Spleen (tissue), 13 donors: ENCODE measurements at places on chromosomes 5 and 9.

DNA sequence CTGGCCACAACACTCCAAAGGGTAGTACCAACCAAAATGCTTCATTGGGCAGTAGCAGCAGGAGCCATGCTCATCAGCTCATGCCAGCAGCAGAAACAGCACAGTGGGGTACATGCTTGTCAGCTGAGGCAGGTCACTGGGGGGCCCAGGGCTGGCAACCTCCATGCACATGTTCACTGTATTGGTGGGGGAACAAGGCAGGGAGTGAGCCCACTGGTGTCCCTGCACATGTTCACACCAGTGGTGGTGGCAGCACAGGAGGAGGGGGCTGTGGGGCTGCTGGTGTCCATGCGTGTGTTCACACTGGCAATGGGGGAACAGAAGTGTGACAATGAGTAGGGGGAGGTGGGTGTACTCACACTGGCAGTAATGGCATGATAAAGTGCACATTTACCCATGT, 254.3 kb upstream of the KIF2A start:
- DNase-seq: no peak

DNA sequence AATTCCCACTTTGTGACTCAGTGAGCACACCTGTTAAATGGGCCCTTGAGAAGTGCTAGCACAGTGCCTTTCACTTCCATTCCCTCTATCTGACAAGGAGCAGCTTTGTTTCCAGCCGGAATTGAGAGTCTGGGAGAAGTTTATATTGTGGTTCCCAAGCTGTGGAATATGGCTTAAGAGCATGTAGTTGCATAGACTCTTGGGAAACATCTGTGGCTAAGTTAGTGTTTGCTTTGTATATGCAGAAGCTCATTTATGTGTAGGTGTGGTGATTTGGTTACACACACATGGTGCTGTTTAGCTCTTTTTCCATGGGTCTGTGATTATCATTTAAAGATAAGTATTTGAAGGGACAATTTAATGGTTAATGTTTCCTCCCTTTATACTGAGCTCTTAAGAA, 110.5 kb upstream of the HMHB1 start:
- DNase-seq: no peak

DNA sequence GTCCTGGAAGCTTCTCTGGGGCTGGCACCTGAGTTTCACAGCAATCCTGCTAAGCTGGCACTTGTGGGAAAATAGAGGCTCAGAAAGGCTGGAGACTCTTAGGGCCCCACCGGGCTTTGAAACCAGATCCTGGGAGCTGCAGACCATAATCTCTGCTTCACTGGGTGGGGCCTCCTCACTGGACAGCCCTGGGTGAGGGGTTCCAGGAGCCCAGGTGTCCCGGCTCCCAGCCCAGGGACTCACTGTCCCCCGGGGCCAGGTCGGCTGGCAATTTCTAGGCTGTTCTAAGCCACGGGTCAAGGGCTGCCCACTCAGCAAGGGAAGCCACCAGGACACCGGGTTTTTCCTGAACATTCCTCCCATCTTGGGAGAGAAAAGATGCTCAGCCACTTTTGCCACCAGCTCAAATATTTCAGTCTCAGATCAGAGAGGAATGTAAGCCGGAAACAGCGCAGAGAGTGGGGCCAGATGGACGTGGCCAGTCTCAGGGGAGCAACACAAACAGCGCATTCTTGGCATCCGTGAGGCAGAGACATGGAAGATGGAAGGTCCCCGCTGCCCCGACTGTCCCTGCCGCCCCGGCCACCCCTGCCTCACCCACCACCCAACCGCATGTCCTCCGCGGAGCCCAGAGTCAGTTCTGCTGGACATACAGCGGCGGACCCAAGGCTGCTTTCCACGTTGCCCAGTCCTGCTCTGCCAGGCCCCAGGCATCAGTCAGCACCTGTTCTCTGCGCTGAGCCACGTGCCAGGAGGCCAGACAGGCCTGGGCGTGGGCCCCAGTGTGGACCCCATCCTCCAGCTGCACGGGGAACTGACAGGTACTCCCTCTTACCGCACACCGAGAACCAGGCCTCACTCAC, 72.6 kb downstream of the VAV2 start:
- no peak for DNase-seq

DNA sequence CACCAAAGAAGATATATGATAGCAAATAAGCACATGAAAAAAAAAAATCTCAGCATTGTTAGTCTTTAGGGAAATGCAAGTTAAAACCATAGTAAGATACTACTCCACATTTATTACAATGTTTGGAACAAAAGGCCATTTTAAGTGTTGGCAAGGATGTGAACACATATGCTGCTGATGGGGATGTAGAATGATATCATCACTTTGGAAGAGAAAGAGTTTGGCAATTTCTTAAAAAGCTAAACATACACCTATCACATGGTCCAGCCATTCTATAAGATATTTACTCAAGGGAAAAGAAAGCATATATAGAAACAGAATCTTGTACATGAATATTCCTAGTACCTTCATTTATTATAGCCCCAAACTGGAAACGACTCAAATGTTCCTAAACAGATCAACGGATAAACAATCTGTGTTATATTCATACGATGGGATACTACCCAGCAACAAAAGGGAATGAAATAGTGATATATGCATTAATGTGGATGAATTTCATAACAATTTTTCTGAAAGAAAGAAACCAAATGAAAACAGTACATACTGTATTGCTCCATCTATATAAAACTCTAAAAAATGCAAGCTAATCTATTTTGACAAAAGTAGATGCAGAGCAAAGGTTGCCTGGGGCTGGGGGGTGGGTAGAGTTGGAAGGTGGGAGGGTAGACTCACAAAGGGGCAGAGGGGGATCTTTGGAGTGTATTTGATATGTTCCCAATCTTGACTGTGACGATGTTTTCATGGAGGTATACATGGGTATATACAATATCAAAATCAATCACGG, 45.7 kb upstream of the SMAD5 start:
- no peak for DNase-seq

DNA sequence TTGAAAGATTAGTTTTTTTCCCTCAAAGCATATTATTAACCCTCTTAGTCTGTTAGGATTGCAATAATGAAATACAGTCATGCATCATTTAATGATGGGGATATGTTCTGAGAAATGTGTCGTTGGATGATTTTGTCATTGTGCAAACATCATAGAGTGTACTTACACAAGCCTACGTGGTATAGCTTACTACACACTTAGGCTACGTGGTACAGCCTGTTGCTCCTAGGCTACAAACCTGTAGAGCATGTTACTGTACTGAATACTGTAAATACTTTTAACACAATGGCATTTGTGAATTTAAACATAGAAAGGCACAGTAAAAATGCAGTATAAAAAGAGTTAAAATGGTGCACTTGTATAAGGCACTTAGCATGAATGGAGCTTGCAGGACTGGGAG, 132.7 kb downstream of the PDE8B start:
- DNase-seq: no peak

- DNase-seq: no peak
These were observed 25.3 kb upstream of the TLR4 start for GRCh38 chr9:117678871-117679270.

DNA sequence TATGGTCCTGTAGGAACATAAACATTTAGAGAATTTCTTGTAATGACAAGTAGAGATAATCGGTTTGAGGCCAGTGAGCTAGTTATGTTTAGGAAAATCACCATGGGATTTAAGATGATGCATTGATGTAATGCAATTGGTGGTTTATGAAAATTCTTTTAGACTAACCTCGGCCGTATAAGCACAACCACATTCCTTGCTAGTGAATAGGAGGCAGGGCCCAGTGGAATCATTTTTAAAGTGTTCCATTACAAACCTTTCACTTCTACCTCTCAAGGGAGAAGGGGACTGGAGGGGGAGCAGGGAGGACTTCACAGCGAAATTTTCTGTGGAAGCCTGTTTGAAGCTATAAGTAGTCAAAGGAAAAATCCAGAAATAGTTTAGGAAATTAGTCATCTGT, 71.8 kb upstream of the NFIL3 start:
- DNase-seq: no peak

- no peak for DNase-seq
These were observed 279.4 kb downstream of the CWC27 start for GRCh38 chr5:65047948-65048690.

GRCh38 chr5:155954701-155955445, 372.1 kb upstream of the SGCD start:
- DNase-seq: no peak

DNA sequence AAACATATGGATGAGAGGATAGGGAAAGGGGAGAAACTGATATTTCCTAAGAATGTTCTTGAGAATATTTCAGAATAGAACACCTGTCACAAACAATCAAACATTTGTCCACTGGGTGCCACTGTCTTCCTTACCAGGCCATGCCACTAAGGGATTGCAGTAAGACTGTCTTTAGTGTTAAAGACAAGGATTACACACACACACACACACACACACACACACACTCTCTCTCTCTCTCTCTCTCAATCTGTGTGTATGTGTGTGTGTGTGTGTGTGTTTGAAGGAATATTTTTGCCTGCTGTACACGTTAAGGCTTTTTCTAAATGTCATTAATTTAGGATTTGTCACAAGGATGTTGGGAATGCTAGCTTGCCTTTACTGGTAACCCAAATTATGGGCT, 54.4 kb downstream of the CCDC192 start:
- no peak for DNase-seq

DNA sequence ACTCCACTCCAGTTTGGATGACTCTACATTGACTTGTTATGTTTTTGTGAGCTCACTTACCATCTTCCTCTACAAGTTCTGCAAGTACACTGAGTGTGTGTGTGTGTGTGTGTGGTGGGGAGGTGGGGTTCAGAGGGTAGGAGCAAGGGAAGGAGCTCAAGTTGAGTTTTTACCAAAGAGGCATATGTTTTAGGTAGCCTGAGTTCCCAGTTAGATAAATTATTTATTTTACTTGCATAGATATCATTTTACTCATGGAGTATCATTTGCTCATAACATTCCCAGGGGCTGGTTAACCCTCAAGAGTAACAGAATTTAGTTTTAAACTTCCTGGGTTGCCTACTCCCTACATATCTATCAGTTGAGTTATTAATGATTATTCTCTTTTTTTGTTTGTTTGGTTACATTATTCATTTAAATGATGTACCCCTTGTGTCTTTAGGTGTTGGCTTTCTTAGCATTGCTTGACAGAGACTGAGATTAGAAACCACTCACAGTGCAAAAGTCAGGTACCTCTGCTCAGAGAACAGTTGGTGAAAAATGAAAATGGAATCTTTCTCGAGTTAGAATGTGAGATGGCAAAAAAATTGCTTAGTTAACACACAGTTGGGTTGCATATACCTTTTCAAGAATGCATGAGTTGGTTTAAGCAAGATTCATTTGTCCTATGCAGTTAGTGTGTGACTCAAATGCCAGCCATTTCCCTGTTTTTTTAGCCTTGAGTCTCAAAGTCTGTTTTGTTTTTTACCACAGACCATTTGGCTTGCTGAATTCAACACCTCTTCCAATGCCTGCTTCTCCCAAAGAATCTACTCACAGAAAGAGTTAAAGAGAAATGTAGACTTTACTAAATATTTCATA, 29.2 kb downstream of the TNFSF8 start:
- DNase-seq: no peak

GRCh38 chr9:19473605-19474004, 64.8 kb downstream of the ACER2 start:
- no peak for DNase-seq

- DNase-seq: no peak
These were observed 938.1 kb downstream of the EFNA5 start for GRCh38 chr5:106732624-106733023.

DNA sequence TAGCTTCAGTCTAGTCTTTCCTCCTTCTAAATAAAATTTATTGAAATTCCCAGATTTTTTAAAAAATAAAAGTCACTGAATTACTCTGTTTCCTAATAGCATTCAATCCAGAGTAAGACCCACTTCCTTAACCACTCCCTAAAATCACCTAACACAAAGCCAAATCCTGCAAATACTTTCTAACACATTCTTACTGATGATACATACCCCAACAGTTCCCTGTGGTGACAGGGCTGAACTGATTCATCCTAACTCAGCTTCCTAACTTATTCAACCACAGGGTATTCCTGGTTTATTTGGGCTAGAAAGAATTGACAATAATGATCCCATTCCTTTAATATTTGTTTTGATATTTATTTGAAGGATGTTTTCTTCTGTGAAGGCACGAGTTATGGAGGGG, 40.7 kb upstream of the ZNF300 start:
- DNase-seq: no peak
